ENCODE measurements at places on chromosomes 2 and 18.

GRCh38 chr2:239932881-239933735, 92.0 kb downstream of the NDUFA10 start:
- H3K36me3 ChIP-seq = peaks cover 4% of the 10 kb centered on the region
- DNase-seq = no peak
- H3K4me1 ChIP-seq = peaks cover 22% of the 10 kb centered on the region
- peaks cover 22% of the 10 kb centered on the region for H3K27me3 ChIP-seq
- H3K4me3 ChIP-seq = no peak overlapping the region

GRCh38 chr2:206799083-206799482, 33.7 kb downstream of the FASTKD2 start:
- H3K27ac ChIP-seq = no peak overlapping the region
- H3K4me3 ChIP-seq = no peak overlapping the region
- no peak for DNase-seq
- H3K36me3 ChIP-seq = peaks cover 6% of the 10 kb centered on the region
- no peaks in the 10 kb centered on the region for H3K27me3 ChIP-seq
- H3K4me1 ChIP-seq = peaks cover 11% of the 10 kb centered on the region

GRCh38 chr2:48753228-48753627, 2.3 kb downstream of the LHCGR start:
- DNase-seq = no peak
- peaks cover 33% of the 10 kb centered on the region for H3K27me3 ChIP-seq
- no peaks in the 10 kb centered on the region for H3K36me3 ChIP-seq
- no peak overlapping the region for H3K4me3 ChIP-seq
- H3K27ac ChIP-seq = no peak overlapping the region

DNA sequence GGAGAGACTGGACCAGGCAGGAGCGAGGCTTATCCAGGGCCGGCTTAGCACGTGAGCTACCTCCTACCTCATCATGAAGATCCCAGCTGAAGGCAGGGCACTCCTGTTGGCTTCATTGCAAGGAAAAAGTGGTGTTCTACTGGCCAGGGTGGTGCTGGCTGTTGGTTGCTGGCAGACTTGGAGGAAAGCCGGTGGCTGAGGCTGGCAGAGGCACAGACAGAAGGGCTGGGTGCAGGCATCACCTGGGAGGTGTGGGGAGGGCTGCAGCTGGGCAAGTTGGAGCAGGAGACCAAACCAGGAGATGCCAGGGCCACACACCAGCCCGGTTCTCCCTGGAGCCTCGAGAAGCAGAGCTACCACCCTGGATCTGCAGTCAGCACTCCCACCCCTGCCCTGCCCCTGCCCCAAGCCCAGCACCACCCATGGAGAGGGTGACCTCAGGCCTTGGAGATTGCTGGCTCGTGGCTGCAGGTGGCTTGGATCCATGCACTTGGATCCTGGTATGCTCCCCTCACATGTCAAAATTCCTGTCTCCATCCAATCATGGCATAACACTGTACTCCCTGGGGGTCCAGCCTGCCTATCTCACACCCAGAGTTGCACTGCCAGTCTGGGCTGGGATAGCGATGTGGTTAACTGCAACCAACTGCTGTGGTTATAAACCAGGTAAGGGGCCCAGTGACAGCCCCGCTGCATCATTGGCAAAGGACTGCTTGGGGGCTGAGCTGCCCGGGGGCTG, 49.7 kb downstream of the GLI2 start:
- no peaks in the 10 kb centered on the region for H3K4me1 ChIP-seq
- no peaks in the 10 kb centered on the region for H3K36me3 ChIP-seq
- H3K27me3 ChIP-seq = peaks cover 12% of the 10 kb centered on the region
- H3K27ac ChIP-seq = no peak overlapping the region

- no peak overlapping the region for H3K4me3 ChIP-seq
- DNase-seq = no peak
- peaks cover 20% of the 10 kb centered on the region for H3K36me3 ChIP-seq
- no peak overlapping the region for H3K27ac ChIP-seq
Measured at GRCh38 chr2:62410015-62410453, 96.0 kb downstream of the TMEM17 start.

DNA sequence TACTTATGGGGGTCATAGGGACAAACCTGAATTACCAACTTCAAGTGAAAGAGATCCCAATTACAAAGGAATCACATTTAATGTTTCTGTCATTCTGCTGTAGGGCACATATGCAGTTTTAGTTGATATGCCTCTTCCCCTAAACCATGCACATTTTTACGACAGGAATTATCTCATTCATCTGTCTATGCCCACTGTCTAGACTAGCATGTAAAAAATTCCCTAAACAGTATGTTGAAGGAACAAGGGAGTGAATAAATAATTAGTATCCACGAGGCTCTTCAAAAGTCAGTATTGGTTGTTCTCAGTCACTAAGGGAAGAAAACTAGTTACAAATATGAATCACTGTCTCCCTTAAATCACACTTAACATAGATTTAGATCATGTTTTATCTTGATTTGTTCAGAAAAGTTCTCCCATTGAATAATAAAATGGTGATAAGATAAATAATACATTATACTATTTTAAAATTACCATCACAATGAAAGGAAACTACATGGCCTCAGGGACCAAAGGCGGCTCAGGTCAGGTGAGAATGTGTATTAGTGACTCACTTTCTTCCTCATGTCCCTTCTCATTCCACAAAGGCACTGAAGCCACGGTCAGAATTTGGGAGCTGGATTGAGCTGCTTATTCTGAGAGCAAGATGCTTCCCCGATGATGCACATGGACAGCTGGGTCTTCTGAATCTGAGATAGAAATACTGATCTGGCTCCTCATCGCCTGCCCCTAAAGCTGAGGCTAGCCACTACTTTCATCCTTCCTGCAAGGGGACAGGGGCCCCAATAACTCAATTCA, 29.1 kb downstream of the DYM start:
- peaks cover 16% of the 10 kb centered on the region for H3K4me1 ChIP-seq
- no peak for DNase-seq
- H3K4me3 ChIP-seq = no peak overlapping the region
- no peak overlapping the region for H3K27ac ChIP-seq
- peaks cover 8% of the 10 kb centered on the region for H3K36me3 ChIP-seq

DNA sequence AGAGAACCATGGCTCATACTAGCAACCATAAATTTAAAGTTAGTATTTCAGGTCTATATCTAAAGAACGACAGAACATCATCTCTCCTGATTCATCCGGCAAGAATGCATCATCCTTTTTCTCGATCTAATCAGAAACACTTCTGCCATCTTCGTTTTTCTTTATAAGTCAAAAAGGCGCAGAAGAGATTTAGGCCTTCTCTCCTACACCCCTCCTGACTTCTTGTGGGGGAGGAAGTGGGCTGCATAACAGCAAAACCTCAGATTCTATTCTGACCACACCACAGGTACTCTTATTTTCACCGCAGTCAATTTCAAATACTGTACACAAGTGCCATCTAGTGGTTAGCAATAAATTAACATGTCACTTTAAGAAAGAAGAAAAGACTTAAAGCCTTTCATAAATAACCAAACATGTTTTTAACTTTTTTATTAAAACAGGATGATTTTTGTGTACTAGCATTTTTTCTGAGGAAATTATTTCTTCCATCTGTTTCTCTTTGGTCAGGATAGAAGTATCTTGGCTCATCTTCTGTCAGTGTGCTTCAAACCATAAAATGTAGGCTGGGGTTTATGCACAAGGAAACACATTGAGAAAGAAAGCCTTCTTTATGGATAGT, 48.4 kb upstream of the PIK3C3 start:
- H3K27me3 ChIP-seq = no peaks in the 10 kb centered on the region
- H3K36me3 ChIP-seq = no peaks in the 10 kb centered on the region
- H3K27ac ChIP-seq = no peak overlapping the region
- DNase-seq = no peak
- no peak overlapping the region for H3K4me3 ChIP-seq

- H3K27me3 ChIP-seq = peaks cover 9% of the 10 kb centered on the region
- peaks cover 12% of the 10 kb centered on the region for H3K4me1 ChIP-seq
- no peak for DNase-seq
- H3K4me3 ChIP-seq = no peak overlapping the region
- H3K36me3 ChIP-seq = no peaks in the 10 kb centered on the region
- H3K27ac ChIP-seq = no peak overlapping the region
Measured at GRCh38 chr2:172285010-172285621, 142.3 kb upstream of the ITGA6 start.

GRCh38 chr2:237074211-237074993, 11.3 kb upstream of the COPS8 start:
- H3K4me1 ChIP-seq = no peaks in the 10 kb centered on the region
- DNase-seq = no peak
- H3K36me3 ChIP-seq = peaks cover 3% of the 10 kb centered on the region
- no peak overlapping the region for H3K4me3 ChIP-seq
- no peaks in the 10 kb centered on the region for H3K27me3 ChIP-seq

DNA sequence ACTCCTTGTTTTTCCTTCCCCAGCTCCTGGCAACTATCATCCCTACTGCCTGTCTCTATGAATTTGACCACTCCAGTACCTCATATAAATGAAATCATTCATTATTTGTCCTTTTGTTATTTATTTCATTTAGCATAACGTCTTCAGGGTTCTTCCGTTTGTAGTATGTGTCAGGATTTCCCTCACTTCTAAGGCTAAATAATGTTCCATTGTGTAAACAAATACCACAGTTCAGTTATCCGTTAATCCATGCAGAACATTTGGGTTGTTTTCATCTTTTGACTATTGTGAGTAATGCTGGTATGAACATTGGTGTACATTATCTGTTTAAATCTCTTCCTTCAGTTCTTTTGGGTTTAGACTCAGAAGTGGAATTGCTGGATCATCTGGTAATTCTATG, 18.8 kb downstream of the DYNC2LI1 start:
- H3K27ac ChIP-seq = no peak overlapping the region
- peaks cover 5% of the 10 kb centered on the region for H3K36me3 ChIP-seq
- H3K27me3 ChIP-seq = no peaks in the 10 kb centered on the region

- no peaks in the 10 kb centered on the region for H3K36me3 ChIP-seq
- peaks cover 12% of the 10 kb centered on the region for H3K27me3 ChIP-seq
- H3K27ac ChIP-seq = no peak overlapping the region
- no peak overlapping the region for H3K4me3 ChIP-seq
- H3K4me1 ChIP-seq = no peaks in the 10 kb centered on the region
Measured at GRCh38 chr18:3328532-3328931, 66.6 kb downstream of the MYL12B start.

DNA sequence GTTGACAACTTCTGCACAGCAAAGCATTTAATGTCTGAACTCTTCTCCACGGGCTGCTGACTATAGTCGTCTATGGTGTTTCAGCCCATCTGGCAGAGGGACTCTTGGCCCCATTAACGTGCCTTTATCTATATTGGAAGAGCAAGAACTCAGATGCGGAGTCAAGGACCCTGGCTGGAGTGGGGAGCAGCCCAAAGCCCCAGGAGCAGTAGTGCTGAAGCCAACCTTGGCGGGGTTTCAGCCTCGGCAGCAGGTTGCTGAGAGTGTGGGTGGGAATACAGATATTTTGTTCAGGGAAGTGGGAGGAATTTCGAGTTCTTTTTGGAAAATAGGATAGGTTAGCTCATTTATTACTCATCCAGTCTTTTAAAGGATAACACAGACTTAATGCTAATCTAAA, 34.2 kb downstream of the TMEM17 start:
- no peak overlapping the region for H3K27ac ChIP-seq
- DNase-seq = no peak
- no peaks in the 10 kb centered on the region for H3K27me3 ChIP-seq
- H3K36me3 ChIP-seq = no peaks in the 10 kb centered on the region

- H3K27me3 ChIP-seq = no peaks in the 10 kb centered on the region
- no peak overlapping the region for H3K4me3 ChIP-seq
- no peak overlapping the region for H3K27ac ChIP-seq
- no peaks in the 10 kb centered on the region for H3K4me1 ChIP-seq
- DNase-seq = no peak
Measured at GRCh38 chr18:24234850-24235418, 96.1 kb downstream of the CABYR start.

DNA sequence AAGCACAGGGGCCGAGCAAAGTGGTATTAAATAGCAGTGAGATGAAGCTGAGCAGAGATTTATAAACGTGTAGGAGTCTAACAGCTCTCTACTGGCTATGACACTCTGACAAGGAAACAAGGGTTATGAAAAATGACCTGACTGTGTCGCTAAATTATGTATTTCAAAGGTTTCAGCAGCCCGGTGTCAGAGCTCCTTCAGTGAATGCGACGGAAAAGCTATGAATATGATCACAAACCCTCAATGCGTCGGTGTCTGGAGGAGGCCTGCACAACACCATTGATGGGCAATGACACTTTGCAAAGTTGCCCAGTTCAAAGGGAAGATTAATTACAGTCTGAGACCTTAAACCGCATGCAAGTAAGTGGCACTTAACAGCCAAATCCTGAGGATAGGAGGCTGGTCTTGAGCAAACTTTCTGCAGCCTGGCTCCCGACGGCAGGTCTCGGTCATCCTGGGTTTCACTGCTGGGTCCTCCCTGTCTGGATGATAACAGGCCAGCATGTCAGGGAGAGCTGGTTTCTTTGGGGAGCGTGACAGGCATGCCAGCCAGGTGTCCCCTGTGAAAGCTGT, 615.1 kb upstream of the SALL3 start:
- no peak overlapping the region for H3K27ac ChIP-seq
- no peak overlapping the region for H3K4me3 ChIP-seq
- H3K27me3 ChIP-seq = no peaks in the 10 kb centered on the region
- no peaks in the 10 kb centered on the region for H3K4me1 ChIP-seq

DNA sequence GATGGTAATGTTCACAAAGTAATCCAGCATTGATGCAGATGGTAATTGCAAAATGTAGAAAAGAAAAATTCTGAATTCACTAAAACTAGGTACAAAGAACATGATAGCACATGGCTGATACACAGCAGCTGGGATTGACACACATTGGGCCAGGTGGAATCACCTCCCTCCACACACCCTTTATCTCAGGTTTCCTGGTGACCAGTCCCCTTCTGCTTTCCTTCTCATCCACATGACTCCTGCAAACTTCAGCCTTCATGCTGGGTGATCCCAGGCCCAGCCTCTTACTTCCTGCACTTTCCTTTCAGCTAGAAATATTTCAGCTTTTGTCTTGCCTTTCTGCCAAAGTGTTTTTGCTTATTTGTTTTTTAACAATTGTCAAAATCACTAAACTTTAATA, 246.9 kb downstream of the LNPK start:
- no peak overlapping the region for H3K27ac ChIP-seq
- no peak overlapping the region for H3K4me3 ChIP-seq
- H3K36me3 ChIP-seq = no peaks in the 10 kb centered on the region
- H3K27me3 ChIP-seq = peaks cover 50% of the 10 kb centered on the region

Measured in central memory CD8-positive, alpha-beta T cell (primary cell).